NCI-H2107 (cell line): ENCODE measurements at places on chromosomes 5 and 9.

- no peak for DNase-seq
Measured at GRCh38 chr9:107630156-107630555, 140.6 kb upstream of the KLF4 start.

DNA sequence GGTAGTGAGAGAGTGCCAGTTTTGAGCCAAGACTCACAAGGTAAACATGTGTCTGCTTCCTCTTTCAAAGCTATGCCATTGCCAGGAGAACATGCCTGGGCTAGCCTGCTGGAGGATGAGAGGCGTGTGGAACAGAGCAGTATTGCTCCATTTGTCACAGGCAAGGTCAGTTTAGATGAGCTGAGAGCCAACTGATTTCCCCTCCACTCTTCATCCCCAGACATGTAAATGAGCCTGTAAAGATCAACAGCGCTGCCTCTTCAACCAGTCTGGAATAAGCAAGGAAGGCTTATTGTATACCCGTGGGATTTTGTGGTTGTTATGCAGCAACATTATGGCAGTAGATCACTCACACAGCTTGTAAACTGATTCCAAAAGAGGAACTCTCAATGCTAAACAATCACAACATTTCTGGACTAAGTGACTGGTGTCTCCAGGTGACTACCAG is 8.2 kb upstream of the GDNF start:
- DNase-seq, result peak; percentile 82

DNA sequence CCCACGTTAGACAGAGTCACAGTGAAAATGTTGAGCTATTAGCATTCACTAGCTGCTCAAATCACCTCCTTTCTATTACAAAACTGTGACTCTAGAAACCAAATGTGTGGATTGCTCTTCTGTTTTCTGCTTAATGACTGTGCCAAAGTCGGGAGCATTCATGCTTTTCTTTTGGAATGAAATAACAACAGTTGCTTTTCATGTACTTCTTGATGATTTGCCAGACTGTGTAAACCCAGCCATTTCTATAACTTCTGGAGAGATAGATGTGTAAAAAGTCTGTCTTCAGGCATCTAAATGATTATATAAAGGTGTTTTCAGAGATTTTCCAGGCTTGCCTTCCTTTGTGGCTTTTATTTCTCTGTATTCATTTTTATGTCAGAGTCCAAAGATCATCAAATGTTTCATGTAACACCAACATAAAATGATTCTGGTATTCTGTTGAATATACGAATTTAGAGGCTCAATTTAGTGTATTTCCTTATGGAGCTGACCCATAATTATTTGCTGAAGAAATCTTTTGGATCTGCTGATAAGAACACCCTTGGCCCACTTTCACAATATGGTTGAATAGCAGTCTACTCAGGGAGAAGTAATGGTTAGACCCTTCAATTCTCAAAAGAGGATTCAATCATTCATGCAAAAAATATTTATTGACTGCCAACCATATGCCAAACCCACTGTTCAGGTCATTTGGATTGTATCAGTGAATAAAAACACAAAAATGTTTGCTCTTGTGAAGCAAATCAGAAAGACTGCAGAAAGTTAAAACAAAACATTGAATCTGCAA is 581.2 kb downstream of the CDH18 start:
- no peak for DNase-seq

- no peak for DNase-seq
Measured at GRCh38 chr5:61732369-61732768, 400.3 kb downstream of the ZSWIM6 start.

- DNase-seq, result no peak
Measured at GRCh38 chr5:149756354-149756753, 26.2 kb downstream of the PPARGC1B start.
